Stimulated activated CD4-positive, alpha-beta T cell treated with anti-CD3 and anti-CD28 coated beads, Interleukin-4, amount 100 ng/mL, for 48 hours (primary cell): ENCODE measurements at places on chromosomes 13 and 19.

- no peak for DNase-seq
These were observed 82.2 kb downstream of the LACC1 start for GRCh38 chr13:43961909-43962308.

GRCh38 chr19:4152241-4152998 lies 1.0 kb upstream of the CREB3L3 start:
- DNase-seq, result no peak

GRCh38 chr19:38213911-38214625 lies 10.0 kb downstream of the DPF1 start:
- DNase-seq, result peak; percentile 70

- DNase-seq, result no peak
These were observed 471.5 kb downstream of the TSHZ3 start for GRCh38 chr19:30877661-30878113.

- no peak for DNase-seq
These were observed 42.0 kb upstream of the TM9SF2 start for GRCh38 chr13:99459099-99459850.

DNA sequence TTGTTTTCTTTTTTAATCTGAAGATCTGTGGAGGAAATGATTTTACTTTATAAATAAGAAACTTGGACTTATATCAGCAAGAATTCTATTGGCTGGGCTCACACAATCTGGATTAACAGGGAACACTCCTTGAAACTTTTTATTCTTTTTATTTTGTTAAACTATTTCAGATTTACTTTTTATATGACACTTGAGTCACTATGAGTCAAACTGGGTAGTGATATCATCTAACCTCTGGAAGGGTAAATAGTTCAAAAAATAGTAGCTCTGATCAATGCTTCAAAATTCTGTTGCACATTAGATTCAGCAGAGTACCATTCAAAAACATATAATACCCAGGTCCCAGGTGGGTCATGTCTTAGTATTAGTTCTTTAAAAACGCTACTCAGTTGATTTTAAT lies 55.1 kb upstream of the NBEA start:
- no peak for DNase-seq

- DNase-seq, result no peak
These were observed 43.9 kb downstream of the RAB20 start for GRCh38 chr13:110517505-110518225.

- no peak for DNase-seq
These were observed 7.4 kb upstream of the RXFP2 start for GRCh38 chr13:31731921-31732320.

- no peak for DNase-seq
These were observed 476.4 kb upstream of the SLC10A2 start for GRCh38 chr13:103542648-103543047.

DNA sequence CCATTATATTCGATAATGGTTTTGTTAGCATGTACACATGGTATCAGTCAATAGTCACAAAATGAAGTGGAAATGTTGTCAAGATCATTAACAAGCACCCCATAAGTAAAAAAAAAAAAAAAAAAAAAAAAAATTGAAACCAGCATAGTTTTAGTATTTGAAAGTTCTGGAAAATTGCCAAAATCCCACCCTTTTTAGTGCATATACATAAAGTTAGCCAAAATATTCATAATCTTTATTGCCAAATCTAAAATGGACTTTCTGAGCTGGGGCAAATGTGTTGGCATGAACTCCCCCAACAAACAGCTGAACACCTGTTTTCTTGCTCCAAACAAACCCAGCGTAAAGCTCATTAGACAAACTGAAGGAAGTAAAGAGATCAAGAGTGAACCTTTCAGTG lies 73.9 kb downstream of the MZT1 start:
- DNase-seq, result no peak

GRCh38 chr13:32036126-32036695 lies 4.6 kb downstream of the FRY start:
- DNase-seq, result no peak

DNA sequence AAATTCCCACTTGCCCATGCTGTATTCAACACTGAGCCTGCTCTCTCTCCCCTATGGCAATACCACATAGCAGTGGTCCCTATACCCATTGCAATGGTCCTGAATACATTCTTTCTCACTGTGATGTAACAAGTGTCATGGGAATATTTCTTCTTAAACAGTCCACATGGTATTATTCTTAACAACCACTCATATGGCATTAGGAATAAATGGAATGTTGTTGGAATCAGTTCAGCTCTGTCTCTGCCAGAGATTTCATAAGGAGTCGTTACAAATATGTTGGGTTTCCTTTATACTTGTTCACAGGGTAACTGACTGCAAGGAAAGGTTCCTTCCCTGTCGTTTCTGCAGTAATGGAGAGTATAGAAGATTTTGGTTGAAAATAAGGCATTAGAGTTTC lies 128.3 kb upstream of the SPATA13 start:
- no peak for DNase-seq

- DNase-seq, result no peak
These were observed 7.1 kb downstream of the FOSB start for GRCh38 chr19:45474606-45475521.

GRCh38 chr19:49882643-49883042 lies 5.1 kb downstream of the TBC1D17 start:
- no peak for DNase-seq

GRCh38 chr13:62747629-62748028 lies 1332.0 kb upstream of the PCDH20 start:
- no peak for DNase-seq

- DNase-seq, result no peak
These were observed 2.3 kb downstream of the SLC46A3 start for GRCh38 chr13:28716511-28716910.

GRCh38 chr13:50191004-50191403 lies 175.8 kb downstream of the KCNRG start:
- DNase-seq, result no peak

GRCh38 chr19:48926909-48927308 lies 6.6 kb upstream of the DHDH start:
- no peak for DNase-seq

- no peak for DNase-seq
These were observed 241.8 kb downstream of the PCCA start for GRCh38 chr13:100330662-100331061.

- no peak for DNase-seq
These were observed 472.8 kb upstream of the SLITRK5 start for GRCh38 chr13:87198371-87198770.

DNA sequence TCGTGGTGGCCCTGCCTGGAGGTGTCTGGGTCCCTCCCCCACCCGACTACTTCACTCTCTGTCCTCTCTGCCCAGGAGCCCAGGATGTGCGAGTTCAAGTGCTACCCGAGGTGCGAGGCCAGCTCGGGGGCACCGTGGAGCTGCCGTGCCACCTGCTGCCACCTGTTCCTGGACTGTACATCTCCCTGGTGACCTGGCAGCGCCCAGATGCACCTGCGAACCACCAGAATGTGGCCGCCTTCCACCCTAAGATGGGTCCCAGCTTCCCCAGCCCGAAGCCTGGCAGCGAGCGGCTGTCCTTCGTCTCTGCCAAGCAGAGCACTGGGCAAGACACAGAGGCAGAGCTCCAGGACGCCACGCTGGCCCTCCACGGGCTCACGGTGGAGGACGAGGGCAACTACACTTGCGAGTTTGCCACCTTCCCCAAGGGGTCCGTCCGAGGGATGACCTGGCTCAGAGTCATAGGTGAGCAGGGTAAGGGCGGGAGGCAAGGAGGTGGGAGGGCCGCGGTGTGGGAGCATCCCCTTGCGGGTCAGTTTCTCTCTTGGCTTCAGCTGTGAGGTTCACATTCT lies 19.2 kb downstream of the NECTIN2 start:
- no peak for DNase-seq

- no peak for DNase-seq
These were observed 27.0 kb downstream of the ZMYM5 start for GRCh38 chr13:19836472-19836871.

- DNase-seq, result no peak
These were observed 28.2 kb downstream of the RASL11A start for GRCh38 chr13:27298849-27299248.

- no peak for DNase-seq
These were observed 20.1 kb downstream of the GPR18 start for GRCh38 chr13:99237981-99238662.

DNA sequence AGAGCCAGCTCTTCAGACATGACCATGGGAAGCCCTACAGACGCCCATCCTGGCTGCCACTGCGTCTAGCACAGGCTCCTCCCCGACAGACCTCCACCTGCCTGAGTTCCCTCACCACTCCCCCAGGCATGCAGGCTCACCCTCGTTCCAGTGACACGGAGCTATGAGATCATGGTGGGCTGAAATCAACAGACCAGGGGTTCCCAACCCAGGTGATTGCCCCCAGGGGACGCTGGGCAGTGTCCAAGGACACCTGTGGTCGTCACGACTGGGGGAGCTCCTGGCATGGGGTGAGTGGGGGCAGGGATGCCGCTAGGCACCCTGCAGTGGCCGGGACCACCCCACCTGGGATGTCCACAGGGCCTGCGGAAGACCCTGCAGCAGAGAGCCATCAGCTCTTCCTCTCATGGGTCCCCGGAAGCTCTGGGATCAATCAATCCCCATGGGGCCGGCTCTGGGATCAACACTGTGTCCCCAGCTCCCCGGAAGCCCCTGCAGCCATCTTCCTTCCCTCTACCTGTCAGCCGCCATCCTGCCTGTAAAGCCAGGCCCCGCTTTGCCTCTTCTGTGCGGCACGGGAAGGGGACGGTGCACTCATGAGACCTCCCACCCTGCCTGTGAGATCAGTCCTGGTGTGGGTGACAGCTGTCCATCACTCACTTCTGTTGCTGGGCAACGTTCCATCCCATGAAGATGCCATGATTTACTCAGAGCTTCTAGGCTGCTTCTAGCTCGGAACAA lies 12.8 kb upstream of the MADCAM1 start:
- no peak for DNase-seq

GRCh38 chr19:28642787-28643683 lies 569.9 kb downstream of the UQCRFS1 start:
- DNase-seq, result no peak

DNA sequence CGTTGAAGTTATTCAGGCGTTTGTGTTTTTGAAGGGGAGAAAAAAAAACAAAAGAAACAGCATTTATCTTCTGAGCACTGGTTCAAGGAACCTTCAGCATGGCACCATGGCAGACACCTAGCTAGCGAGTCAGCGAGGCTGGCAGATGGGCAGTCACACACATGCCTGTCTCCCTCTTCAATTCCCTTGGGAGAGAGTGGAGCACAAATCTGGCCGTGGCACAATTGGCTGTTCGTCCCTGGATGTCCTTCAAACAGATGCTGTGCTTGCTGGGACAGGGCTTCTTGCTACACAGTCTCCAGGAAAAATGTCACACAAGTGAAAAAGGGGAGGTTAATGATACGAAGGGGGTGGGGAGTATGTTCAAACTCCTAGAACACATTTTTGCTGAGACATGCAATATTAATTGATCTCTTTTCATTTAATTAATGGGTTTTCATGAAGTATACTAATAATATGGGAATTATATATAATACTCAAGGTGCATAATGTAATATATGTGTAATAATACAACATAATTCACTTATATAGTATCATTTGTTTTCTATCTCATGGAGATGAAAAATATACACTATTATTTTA lies 1674.5 kb upstream of the SLC10A2 start:
- DNase-seq, result no peak

- no peak for DNase-seq
These were observed 3.2 kb downstream of the CIB3 start for GRCh38 chr19:16170134-16170533.

GRCh38 chr13:114106991-114107685 lies 25.3 kb downstream of the RASA3 start:
- no peak for DNase-seq

- DNase-seq, result peak; percentile 76
These were observed 5.2 kb upstream of the REXO1 start for GRCh38 chr19:1853295-1854038.

DNA sequence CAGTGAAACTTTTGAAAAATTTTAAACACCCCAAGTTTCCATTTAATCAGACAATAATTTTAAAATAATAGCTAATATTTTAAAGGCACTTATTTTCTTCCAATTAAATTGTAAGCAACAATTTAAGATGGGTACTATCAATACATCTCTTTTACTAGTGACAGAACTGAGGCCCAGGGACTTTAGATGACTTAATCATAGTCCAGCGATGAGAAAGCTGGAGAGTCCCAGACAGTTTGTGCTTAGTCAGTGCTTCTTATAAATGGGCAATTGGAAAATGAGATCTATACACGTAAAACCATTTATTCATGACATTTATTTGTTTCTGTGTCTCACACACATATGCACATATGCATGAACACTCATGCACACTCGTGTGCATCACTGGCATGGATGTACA lies 2063.5 kb downstream of the PCDH9 start:
- DNase-seq, result no peak

DNA sequence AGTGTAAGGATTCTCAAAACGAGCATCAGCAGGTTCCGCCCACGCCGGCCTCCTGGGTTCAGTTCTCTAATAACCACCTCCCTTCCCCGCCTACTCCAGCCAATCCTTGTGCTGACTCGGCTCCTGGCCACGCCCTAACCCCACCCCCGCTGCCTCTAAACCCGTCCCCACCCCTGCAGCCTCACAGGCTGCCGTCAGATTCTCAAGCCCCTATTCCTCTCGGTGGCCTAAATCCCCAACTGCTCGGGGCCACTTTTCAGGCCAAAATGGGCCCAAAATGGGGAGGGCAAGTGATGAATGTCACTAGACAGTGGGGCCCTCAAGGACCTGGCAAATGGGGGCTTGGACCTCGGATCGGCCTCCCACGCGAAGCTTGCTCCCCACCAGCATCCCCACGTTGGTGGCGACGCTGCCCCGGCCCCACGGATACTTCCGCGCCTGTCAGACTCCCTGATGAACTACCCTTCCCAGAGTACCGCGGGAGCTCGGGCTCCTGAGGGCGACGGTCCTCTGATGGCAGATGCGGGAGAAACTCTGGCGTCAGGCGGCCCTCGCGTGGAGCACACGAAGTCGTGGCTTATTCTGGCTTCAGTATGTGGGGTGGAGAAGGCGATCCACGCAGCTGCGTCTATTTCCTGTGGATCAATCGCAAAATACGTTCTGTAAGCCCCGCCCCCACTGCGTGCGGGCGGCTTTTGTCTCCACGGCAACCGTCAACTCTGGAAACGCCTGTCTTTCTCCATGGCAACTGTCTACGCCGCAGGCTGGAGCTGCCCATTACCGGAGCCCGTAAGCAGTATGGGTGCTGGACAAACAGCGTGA lies 24.8 kb downstream of the ZNF473 start:
- peak; percentile 62 for DNase-seq
